ENCODE measurements at places on chromosomes 7 and 10. TPM values are rescaled to one million over a fixed set of nuclear protein-coding genes. Genes with fewer than 3 reads are reported as not detected.

The PDK4 gene
- total RNA-seq: 331 TPM

The COL17A1 gene
- total RNA-seq: 0.45 TPM

The SLC26A5 gene
- total RNA-seq: not detected

The DRGX gene
- total RNA-seq: not detected

The CDH23 gene
- total RNA-seq: 0.29 TPM

The PHYHIPL gene
- 3.2 TPM for total RNA-seq

The RPEL1 gene
- 0.05 TPM for total RNA-seq

The HYCC1 gene
- 140 TPM for total RNA-seq

The C10orf95 gene
- total RNA-seq: not detected

The TACC2 gene
- 3.0 TPM for total RNA-seq

DNA sequence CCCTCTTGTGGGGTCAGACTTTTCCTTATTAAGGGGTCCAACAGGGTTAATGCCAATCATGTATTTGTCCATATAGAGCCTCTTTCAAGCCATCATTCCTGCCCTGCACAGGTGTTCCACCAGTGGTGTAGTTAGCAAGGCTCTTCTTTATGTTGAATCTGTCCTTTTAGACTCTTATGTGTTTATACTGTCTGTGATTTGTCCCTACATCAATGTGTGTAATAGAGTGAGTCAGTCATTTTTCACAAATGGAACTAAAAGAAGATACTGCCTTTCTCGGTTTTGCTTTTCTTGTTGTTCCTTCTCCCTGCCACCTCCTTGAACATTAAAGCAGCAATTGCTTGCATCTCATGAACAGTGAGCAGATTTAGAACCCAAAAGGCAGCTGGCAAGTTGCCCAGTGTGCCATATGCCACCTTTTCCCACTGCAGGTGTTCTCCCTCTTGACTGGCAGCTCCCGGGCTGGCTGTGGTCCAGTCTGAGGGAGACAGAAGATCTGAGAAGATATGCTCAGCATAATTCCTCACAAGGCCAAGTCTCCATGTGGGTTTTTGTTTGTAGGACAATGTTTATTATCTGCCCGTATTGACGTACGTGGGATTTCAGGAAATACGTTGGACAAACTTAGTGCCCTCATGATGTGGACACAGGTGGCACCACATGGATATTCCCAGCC is 154.1 kb downstream of the LHFPL3 start:
- no peak for DNase-seq

- DNase-seq: no peak
These were observed 13.5 kb downstream of the AHR start for GRCh38 chr7:17311952-17312351.

DNA sequence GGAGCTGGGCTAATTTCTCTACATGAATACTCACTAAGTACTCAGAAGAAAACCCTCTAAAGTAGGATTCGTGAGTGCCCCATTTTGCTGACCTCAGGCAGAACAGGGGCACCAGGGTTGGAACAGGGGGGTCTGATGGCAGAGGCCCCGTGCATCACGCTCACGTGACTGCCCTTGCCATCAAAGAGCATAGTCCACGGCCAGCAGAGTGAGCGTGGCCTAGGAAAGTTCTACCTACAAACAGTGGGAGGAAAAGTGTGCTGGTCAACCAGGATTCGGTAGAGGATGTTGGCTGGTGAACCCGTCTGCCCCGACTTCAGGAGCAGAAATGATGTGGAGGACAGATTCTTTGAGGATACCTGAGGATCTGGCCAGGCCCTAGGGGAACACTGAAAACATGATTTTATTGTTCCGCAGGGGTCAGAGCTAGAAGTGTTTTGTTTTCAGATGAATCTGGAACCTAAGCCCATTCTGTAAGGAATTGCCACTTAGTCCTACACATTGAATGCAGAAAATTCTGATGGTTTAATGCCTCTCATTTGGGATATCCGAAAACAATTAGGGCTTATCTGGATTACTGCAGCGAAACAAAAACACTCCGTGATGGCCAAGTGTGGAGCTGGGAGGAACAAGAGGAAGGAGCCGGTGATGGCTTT is 138.8 kb upstream of the SHH start:
- no peak for DNase-seq

- peak; percentile 58 for DNase-seq
These were observed 141.7 kb upstream of the PFKP start for GRCh38 chr10:2925631-2926030.

DNA sequence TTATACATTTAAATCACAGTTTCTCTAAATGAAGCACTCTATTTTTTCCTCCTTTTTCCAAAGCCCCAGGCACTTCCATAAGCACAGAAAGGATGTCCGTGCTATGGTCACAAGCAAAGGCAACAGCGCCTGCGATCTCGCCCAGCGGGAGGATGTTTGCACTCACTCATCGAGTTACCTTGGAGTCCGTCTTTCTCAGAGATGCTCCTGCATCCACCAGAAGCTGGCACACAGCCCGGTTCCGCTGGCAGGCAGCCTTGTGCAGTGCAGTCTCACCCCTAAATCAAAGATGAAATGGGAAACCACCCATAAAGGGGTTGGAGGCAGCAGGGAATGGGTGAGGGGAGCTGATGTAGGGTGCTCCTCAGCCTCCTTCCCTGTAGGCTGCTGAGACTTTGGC is 51.9 kb upstream of the PTN start:
- no peak for DNase-seq

DNA sequence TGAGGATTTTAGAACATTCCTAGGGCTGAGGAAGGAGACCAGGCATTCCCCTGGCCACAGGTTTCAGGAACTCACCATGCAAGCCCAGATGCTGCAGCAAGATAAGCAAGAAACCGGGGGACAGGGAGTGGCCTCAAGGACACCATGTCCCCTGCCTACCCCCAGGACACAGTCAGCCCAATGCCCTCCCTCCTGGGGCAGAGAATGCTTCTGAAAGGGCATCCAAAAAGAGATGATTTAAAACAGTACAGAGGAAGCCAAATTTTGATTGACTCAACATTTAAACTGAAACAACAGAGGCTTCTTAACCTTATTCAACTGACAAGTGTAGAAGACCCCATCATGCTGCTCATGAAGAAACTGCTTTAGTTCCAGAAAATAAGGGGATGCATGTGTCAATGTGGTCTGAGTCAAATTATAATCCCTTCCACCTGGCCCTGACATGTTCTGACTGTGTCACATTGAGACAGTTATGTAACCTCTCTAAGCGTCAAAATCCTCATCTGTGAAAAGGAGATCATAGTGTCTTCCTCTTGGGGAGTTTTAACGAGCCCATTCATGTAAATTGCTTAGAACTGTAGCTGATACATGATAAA is 60.0 kb downstream of the ICA1 start:
- no peak for DNase-seq

DNA sequence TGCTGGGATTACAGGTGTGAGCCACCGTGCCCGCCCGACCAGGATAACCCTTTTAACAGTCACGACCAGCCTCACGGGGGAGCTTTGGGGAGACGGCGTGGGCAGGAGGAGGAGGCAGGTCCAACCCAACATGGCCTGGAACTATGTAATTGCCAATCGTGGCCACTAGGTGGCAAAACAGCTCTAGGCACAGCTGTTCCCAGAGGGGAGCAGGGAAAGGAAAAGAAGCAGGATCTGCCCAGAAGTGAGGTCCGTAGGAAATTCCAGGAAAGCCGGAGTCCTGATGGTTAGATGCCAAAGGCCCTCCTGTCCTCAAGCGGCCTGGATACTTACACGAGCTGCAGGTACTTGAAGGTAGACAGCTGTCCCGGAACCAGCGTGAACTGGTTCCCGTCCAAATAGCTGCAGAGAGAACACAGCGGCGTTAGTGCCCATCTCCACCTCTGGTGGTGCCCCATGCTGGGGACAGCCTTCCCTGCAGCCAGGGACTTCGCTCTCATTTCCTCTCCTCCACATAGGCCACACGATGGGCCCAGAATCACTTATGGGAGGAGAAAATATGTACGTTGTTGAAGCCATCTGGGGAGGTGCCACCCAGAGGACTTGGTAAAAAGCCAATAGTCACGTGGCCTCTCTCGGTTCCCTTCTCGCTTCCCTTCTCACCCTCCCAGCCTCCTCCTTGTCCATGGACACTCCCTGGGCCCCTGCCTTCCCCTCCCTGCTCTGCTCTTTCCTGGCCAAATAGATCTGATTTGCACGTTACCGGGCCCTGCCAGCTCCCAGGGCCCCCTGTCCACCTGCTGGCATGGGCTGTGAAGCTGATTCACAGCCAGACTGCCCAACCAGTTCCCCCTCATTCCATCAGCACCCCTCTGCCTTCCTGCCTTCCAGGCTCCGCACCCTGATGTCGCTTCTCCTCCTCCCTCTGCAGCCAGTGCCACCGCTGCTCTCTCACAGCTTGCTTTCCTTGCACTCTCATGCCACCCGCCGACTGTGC is 148.1 kb downstream of the SLIT1 start:
- DNase-seq: peak; percentile 87

DNA sequence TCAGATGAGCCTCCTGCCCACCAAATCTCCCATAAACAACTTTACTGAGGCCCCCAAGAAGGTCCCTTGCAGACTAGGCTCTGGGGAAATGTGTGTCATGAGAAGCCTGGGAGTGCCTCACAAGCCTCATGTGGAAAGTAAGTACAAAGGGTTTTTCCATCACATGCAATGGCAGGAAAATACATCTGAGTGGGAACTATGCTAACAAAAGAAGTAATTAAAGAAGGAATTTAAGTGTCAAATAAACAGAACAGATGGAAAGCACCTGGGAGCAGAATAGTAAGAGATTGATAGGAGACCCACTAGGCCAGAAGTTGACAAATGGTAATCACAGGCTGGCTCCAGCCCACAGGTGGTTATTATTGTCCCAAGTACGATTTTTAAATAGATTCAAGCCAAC is 20.5 kb downstream of the GSAP start:
- DNase-seq: no peak

DNA sequence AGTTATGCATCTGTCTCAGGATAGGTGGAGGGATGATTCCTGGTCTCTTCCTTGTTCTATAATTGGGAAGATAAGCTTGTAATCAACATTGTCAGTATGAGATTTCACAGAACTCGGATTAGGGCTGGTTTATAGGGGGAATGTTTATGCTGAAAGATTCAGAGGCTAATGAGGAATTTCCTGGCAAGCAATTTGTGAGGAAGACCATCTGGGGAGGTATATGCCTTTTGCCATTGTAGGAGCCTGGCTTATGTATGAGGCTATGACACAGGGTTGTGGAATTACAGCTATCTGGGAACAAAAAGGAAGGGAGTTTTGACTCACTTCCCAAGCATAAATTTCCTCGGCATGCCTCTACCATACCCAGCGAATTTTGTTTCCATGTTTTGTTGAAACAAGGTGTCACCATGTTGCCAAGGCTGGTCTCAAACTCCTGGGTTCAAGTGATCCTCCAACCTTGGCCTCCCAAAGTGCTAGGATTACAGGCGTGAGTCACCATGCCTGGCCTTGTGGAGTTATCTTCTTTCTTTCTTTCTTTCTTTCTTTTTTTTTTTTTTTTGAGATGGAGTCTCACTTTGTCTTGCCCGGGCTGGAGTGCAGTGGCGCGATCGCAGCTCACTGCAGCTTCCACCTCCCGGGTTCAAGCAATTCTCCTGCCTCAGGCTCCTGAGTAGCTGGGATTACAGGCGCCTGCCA is 1.6 kb upstream of the COPS6 start:
- DNase-seq: no peak

DNA sequence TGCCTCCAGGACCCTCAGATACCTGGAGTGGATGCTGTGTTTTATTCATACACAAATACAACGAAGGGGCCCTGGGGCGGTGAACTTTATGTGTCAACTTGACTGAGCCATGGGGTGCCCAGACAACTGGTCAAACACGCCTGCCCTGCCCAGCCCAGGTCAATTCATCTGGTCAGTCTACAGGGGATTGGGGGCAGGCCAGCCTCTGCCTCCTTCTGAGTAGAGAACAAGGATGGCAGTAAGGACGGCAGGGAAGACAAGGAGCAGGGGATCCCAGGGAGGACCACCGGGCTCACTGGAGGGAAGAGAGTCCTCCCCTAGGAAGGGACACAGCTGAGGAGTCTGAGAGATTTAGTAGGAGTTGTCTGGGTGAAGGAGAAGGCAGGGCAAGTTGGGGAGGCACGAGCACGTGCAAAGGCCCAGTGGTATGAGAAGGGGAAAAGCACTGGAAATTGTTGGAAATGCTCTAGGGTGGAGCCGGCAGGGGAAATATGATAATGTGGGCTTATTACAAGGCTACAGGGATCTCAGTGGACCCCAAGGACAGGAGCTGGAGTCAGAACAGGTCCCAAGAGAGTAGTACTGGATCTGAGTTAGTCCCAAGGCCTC is 63.4 kb downstream of the MYL10 start:
- DNase-seq: no peak

DNA sequence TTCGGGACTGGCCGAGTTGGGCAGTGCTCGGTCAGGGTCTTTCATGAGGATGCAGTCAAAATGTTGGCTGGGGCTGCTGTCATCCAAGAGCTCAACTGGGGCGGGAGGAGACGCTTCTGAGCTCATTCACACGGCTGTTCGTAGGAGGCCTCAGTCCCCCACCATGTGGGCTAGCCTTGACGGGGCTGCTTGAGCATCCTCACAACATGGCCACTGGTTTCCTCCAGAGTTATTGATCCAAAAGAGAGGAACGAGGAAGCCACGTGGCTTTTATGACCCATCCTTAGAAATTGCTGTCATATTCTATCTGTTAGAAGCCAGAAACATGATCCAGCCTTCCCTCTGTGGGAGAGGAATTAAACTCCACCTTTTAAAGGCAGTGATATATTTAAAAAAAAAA is 68.1 kb downstream of the GTF2IRD1 start:
- no peak for DNase-seq

- DNase-seq: no peak
These were observed 49.8 kb downstream of the HTR5A start for GRCh38 chr7:155119801-155120382.

GRCh38 chr7:13017333-13017857 is 330.0 kb downstream of the ARL4A start:
- peak; percentile 36 for DNase-seq

GRCh38 chr10:66467042-66467441 is 458.8 kb upstream of the LRRTM3 start:
- DNase-seq: no peak
